ENCODE measurements at places on chromosomes 6 and 20.

- DNase-seq: no peak
Measured at GRCh38 chr6:121771937-121772720, 336.7 kb downstream of the GJA1 start.

- no peak for DNase-seq
Measured at GRCh38 chr6:156822747-156823206, 45.6 kb downstream of the ARID1B start.

GRCh38 chr6:113047932-113048331 is 700.8 kb downstream of the RFPL4B start:
- DNase-seq: no peak

GRCh38 chr6:20882014-20882413 is 347.8 kb downstream of the CDKAL1 start:
- DNase-seq: no peak

DNA sequence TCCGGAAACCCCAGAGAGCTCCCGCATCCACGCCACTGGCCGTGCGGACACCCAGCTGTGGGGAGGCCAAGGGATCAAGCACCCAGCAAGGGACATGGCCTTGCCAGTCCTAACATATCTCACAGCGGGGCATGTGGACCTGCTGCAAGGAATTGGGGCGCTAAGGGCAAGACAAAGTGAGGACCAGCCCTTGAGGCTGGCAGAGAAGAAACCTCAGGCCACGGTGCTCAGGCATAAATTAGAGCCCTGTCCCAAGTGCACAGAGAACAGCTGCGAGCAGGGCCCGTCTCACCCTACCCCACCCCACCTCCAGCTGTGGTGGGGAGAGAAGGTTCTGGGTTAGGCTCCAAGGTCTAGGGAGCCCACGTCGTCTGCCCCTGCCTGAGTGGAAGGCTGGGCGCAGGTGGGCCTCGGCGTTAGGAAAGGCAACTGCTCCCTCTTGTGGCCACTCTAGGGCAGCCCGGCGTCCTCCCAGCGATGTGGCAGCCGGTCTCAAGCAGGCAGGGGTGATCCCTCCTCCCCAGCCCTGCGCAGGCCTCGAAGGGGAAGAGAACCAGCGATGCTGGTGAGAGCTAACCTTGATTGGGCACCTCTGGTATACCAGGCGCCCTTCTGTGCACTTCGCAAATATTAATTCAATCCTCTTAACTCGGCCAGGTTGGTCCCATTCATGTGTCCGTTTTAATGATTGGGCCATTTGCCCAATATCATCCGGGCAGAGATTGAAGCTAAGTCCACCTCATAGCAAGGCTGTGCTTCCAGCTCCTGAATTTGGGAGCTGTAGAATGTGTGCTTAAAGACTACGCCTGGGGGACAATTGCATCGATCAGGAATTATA is 235.8 kb downstream of the NFATC2 start:
- DNase-seq: no peak

GRCh38 chr6:152696522-152696921 is 1.2 kb upstream of the MYCT1 start:
- DNase-seq: no peak

DNA sequence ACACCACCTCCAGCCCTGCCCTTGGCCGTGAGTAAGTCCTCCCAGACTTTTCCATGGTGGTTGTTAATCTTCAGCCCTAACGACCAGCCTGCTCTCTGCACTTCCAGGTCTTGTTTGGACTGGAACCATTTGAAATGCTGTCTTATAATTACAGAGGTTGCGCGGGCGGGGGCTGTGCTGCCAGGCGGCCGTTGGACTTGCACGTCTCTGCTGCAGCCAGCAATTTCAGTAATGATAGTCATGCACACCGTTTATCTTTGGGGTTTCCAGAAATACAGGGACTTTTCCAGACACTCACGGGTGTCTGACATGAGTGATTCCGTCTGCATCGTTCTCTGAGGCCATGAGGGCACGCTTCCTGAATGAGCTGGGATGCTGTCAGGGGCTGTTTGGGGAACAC is 118.2 kb downstream of the BMP7 start:
- DNase-seq: no peak

- DNase-seq: no peak
Measured at GRCh38 chr6:16602035-16602434, 159.2 kb downstream of the ATXN1 start.

- no peak for DNase-seq
Measured at GRCh38 chr6:12725263-12725662, 8.7 kb downstream of the PHACTR1 start.

DNA sequence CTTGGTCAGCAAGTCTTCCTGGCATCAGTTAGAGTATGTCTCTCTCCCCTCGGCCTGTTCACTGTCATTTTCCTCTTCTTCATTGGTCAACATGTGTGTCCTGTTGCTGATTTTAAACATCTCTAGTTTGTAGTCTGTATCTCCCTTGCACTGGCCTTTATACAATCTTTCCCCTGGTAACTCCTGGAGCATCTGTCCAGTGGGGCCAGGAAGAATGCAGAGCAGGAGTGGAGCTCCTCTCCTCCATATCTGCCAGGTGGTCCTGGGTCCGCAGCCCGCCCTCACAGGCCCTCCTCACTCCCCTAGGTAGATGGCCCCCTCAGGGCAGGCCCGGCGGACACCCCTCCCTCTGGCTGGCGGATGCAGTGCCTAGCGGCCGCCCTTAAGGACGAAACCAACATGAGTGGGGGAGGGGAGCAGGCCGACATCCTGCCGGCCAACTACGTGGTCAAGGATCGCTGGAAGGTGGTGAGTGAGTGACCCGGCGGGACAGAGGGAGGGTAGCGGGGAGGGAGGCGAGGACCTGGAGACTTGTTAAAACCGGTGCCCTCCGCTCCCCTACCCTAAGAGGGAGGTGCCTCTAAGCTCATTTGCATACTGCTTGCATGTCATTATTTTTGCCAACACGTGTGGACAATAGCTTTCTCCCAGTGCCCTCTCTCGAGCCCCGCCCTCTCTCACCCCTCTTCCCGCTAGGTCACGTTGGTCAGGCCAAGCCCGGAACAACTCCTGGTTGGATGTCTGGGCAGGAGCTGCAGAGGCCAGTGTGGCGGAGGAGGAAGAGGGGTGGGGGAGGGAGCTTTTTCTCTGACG is 3.2 kb downstream of the TTBK1 start:
- no peak for DNase-seq

DNA sequence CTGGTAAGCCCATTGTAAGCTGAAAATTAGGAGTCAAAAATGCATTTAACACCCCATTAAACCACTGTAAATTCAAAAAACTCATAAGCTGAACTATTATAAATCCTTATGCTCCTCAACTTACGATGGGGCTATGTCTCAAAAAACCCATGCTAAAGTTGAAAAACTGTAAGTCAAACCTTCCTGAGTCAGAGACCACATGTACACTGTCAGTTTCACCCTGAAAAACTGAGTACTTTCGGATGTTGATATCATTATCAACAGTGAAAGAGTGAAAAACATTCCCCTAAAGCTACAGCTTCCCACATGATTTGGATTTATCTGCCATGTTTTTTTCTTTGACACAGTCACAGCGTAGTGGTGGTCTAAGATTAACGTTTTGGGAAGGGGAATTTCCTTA is 14.2 kb downstream of the RAB23 start:
- DNase-seq: no peak

DNA sequence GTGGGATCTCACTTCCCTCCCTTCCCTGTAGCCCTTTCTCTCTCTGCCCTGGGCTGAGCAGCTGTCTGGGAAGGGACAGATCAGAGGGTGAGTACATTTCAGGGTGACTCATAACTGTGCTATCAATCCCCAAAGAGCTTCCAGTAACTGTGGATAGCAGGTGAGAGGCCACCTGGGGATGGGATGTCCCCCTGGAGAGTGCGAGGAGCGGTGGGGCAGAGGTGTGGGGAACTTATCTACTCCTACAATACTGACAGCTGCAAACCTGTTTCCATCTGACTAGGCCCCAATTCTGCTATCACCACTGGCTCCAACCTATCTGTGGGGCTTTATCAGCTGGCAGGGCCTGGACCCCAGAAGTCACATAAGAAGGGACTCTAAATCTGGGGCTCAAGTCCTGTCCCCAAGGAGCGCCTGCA is 32.6 kb downstream of the KCNK5 start:
- no peak for DNase-seq

DNA sequence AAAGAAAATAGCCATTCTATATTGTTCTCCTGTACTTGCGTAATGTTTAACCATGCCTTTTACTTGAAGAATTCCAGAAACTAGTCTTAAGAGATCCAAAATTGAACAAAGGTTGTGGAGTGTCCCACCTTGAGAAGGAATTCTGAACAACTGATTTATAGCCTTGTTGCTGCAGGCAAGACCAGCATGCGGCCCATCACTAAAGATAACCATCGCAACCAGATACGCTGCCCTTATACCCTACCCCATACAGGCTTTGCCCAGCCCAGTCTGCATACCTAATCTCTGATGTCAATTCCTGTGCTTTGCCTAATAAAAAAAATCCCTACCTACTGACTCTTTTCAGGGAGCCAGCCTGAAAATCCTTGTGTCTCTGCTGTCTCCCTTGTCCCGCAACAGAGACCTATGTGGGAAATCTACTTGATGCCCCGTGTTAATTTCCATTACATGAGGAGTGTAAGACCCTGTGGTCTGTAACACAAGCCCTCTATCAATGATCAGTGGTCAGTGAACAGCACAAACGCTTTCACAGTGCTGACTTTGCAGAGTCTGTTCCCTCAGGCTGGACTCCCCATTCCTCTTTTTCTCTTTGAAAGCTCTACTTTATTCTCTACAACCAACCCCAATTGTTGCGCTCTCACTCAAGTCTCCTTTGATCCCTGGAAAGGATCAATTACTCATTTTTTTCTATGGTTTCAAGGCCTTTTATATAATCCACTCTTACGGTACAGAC is 125.7 kb upstream of the BTBD3 start:
- no peak for DNase-seq

DNA sequence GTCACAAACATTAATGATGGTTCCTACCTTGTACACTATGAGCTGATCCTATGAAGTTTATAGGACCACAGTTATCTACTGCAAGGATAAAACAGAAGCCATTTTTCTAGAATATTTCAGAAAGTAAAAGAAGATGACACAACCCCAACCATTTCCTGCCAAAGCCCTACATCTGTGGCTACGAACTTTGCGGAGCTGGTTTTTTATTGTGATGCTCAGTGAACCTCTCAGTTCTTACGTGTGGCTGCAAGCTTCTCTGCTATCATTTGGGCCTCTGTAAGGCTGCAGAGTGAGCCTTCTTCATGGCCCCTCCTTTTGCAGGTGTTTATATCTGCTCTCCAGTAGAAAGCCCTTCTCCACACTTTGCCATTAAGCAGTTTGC is 17.8 kb upstream of the TAGAP start:
- DNase-seq: no peak

GRCh38 chr20:11483697-11484096 is 434.0 kb upstream of the BTBD3 start:
- no peak for DNase-seq

DNA sequence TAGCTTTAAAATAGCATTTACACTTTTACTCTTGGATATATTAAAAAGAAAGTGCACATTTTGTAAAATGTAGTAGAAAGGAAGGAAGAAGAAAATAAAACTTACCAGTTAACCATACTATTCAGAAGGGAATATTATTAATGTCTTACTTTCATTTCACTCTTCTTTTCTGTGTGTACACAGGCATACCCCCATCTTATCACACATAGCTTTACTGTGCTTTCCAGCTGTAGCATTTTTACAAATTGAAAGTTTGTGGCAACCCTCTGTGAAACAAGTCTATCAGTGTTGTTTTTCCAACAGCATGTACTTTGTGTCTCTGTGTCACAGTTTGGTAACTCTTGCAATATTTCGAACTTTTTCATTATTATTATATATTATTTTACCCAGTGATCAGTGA is 314.5 kb downstream of the UTRN start:
- DNase-seq: no peak

DNA sequence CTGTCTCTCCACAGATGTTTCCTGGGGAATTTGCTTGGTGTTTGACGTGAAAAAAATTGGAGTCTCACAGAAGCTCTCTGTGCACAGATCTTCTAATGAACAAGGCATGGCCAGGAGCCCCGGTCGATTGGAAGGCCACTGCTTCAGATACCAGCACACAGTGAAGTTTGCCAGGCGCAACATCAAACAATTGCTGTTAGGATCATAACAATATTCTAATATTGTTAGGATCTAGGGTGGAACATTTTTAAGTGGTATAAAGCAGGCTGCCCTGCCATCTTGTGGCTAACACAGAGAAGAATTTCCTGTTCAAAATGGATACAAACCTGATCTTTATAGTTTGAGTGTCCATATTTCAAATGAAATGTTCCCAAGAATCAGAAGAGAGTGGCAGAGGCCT is 64.1 kb downstream of the C6orf118 start:
- no peak for DNase-seq

GRCh38 chr6:146985111-146985510 is 219.1 kb upstream of the STXBP5 start:
- DNase-seq: no peak

GRCh38 chr6:101344885-101345284 is 48.6 kb upstream of the GRIK2 start:
- no peak for DNase-seq

DNA sequence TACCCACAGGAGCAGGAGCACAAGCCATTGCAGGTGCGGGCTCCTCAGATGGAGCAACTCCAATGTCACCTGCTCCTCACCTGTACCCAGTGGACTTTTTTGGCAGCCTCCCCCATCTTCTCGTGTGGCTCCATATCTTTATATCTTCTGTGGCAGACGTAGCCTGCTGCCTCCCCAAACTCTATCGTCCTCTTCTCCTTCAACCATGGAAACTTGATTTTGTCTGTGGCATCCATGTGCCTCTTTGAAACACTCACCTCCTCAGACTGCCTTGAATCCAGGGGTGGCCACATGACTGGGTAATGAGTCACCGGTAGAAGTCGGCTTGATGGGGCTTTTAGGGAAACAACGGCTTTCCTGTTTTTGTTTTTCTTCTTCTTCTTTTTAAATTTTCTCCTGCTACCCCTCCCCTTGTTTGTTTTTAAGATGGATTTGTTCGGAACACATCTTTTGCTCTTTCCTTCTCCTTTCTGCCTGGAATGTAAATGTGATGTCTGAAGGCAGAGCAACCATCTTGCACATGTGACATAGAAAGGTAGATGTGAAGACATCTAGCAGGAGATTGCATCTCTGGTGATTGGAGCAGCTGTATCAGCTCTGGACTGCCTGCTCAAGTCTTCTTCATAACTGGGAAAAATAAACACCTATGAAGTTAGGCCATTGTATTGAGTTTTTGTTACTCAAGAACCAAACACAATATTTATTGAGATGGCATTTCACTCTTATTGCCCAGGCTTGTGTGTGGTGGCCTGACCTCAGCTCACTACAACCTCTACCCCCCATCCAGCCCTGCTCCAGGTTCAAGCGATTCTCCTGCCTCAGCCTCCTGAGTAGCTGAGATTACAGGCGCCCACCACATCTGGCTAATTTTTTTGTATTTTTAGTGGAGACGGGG is 69.9 kb upstream of the DDR1 start:
- DNase-seq: no peak

GRCh38 chr20:13202565-13202964 is 18.5 kb upstream of the ISM1 start:
- no peak for DNase-seq

- no peak for DNase-seq
Measured at GRCh38 chr6:43933148-43933885, 163.3 kb downstream of the VEGFA start.

DNA sequence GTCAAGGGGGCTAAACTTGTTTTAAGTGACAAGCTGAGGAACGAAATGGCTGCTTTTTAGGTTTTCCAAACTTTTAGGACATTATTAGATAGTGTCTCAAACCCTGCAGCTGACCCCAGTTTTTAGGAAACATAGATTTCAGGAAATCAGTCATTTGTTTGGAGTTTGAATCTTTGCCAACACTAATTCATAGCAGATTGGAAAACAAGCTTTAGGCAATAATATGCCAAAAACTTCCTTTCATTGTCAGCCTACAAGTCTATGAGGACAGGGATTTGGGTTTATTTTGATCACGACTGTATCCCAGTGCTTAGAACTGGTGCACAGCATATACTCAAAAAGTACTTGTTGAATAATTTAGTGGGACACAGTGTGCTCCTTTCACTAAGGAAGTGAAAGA is 123.2 kb downstream of the TINAG start:
- DNase-seq: no peak
